ENCODE measurements at places on chromosomes 2 and 18. TPM values are rescaled to one million over a fixed set of nuclear protein-coding genes. Genes with fewer than 3 reads are reported as not detected.

DNA sequence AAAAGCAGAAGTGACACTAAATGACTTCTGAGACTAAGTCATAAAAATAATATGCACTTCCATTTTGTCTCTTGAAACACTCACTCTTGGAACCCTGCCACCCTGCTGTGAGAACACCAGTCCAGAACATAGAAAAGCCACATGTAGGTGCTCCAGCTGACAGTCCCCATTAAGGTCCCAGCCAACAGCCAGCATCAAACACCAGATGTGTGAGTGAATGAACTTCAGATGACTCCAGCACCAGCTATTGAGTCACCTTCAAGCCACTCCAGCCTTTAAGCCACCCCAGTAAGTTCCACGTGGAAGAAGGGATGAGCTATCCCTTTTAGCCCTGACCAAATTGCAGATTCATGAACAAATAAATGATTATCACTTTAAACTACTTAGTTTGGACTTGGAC, 31.5 kb upstream of the LGALSL start:
- DNase-seq: no peak

DNA sequence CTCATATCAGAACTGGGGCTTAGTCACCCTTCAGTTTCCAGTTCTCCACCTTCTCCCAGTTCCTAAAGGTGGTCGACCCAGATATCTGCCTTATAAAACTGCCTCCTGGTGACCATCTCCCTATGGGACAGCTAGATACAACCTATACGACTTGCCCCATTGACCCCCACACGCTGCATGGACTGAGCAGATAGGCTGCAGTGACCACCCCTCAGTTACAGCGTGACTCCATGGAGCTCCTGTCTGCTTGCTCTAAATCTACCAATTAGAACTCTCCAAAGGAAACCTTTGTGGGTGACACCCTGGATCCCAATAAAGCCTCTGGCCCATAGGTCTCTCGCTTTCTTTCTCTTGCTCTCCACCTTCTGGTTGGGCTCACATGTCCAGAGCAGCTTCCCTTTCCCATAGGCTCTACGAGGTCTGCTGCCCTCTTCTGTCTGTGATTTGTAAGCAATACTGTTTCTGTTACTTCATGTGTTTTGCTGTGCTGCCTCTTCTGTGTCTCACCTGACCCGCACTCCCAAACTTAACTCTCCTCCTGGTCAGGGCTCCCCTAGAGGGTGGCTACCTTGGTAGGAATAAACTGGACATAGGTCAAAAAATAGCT, 971.3 kb upstream of the FAM98A start:
- peak; percentile 2 for DNase-seq

- peak; percentile 76 for DNase-seq
Observed at GRCh38 chr18:31102025-31102684, at the start of gene DSC2. Gene DSC2 (minus strand): TSS chr18:31102421. CDS start chr18:31101971, 450 bp downstream.

The DHRS9 gene
- total RNA-seq: not detected

The GULP1 gene
- 49.4 TPM for total RNA-seq

- no peak for DNase-seq
Observed at GRCh38 chr2:108325756-108326155, 37.1 kb downstream of the SULT1C2 start.

- no peak for DNase-seq
Observed at GRCh38 chr2:9574331-9574730, 18.7 kb upstream of the ADAM17 start.

GRCh38 chr2:172431463-172431862, 4.1 kb downstream of the ITGA6 start:
- no peak for DNase-seq

- DNase-seq: no peak
Observed at GRCh38 chr2:135121016-135121657, 69.0 kb downstream of the RAB3GAP1 start.
